HCT116 (cell line): ENCODE measurements at places on chromosomes 6 and 20. TPM values are rescaled to one million over a fixed set of nuclear protein-coding genes. Genes with fewer than 3 reads are reported as not detected.

TMC2 gene
- not detected for total RNA-seq

UNC93A gene
- not detected for total RNA-seq

- no peak for DNase-seq
Measured at GRCh38 chr20:708956-709355, 33.4 kb upstream of the SCRT2 start.

DNA sequence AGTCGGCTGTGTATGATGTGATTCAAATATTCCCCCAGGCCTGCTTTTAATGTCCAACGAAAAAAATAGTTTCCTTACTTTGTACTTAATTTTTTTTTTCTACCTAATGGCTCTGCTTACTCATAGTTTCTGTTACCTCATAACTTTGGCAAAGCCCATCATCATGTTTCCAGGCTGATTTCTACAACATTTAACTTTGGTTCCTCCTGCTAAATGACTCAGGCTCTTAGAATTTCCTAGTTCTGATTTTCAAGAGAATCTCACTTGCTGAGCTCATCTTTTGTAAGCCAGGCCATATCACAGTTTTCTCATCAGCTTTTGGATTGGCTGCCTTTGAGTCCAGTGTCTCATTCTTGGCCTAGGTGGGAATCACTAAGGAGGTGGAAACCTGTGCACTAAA lies 323.1 kb downstream of the HDGFL1 start:
- DNase-seq = no peak

DNA sequence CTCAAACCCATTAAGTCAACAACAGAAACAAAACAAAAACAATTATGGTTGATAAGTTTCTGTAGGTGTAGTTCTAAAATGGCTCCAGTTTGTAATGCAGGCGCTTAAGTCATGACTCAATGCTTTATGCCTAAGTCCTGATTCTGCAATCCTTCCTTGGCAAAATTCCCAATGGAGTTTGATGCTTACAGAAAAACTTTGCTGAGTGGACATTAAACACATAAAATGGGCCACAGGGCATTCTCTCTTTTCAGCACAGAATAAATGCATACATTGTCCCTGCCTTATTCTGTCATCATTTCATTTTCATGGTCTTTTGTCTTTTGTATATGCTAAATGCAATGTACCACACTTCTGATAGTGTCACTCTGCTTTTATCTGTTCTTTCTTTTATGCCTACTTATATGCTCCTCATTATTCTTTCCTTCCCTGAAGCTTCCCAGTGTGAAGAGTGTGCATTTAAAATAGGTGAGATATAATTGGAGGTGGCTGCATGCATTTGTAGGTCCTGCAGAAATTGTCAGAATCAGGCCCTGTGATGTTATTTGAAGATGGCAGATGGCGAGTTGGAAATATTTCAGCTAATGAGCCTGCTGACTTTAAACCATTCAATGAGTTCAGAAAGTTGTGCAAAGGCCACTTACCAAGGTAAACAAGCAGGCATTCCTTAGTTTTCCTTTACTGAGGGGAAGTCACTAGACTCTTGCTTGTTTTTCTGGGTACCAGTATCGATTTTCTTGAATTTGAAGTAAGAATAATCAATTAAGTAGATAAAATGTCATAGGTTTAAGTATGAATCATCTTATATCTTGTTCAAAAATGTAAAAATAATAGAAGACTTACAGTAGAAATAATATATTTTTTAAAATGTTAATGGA lies 313.1 kb downstream of the TRDN start:
- DNase-seq = no peak

DNA sequence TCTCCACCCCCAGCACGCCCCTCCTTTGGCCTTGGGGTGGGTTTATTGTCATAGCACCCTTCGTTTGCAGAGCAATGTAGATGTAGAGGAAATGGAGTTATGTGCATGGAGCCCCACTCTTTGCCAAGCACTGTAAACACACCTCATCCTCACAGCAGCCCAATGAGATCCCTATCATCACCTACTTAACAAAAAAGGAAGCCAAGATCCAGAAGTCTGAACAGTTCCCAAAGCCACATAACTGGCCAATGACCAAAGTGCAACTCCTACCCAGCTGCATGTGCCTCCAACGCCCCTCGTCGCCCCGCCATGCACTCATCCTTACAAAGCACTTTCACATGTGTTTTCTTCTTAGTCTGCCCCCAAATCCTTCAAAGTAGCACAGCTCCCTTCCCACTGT lies 21.8 kb upstream of the FOXQ1 start:
- no peak for DNase-seq

DNA sequence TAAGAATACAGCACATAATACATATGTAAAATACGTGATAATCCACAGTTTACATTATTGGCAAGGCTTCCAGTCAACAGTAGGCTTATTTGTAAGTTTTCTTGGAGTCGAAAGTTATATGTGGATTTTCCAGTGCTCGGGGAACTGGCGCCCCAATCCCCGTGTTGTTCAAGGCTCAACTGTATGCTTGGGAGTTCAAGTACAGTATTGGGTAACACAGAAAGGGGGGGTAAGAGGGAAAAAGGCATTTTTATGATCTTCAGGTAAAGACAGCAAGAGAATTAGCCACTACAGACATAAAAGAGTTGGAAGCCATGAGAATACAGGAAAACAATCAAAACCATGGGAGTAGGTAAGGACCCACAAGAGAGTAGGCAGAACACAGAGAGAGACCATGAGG lies 16.4 kb downstream of the PSMB1 start:
- no peak for DNase-seq
